ENCODE measurements at places on chromosomes 16 and 17.

DNA sequence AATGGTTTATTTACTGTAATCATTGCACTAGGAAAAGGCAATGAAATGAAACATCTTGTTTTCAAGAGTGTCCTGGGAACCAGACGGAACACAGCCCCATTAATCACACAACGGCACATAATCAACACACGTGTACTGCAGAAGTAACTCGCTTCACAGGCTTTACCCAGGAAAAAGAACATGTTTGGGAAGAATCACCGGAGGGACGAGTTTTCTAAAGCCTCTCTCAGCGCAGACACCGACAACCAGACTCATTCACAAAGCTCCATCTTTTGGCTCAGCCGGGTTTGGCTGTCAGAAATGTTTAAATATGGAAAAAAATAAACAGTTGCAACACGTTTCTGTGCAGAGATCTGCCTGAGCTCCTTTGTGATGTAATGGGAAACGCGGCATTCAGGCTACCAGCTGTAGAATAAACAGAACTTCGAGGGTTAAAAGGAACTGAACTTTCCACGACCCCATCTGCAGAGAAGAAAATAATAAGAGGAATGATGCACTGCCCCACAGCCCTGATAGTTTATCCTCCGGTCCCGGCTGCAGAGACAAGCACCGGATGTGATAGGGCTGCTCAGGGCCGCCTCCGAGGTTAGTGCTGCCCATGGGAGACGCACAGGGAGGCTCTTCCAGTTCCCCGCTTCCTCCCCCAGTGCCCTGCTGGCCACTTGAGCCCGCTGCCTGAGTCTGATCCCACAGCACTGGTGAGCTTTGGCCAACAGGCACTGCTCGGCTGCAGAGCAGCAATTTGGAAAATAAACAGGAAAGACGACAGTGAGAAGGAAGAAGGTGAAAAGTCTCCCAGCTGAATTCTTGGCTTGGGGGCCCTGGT, 119.8 kb downstream of the HIC1 start:
- peak; percentile 81 for DNase-seq

DNA sequence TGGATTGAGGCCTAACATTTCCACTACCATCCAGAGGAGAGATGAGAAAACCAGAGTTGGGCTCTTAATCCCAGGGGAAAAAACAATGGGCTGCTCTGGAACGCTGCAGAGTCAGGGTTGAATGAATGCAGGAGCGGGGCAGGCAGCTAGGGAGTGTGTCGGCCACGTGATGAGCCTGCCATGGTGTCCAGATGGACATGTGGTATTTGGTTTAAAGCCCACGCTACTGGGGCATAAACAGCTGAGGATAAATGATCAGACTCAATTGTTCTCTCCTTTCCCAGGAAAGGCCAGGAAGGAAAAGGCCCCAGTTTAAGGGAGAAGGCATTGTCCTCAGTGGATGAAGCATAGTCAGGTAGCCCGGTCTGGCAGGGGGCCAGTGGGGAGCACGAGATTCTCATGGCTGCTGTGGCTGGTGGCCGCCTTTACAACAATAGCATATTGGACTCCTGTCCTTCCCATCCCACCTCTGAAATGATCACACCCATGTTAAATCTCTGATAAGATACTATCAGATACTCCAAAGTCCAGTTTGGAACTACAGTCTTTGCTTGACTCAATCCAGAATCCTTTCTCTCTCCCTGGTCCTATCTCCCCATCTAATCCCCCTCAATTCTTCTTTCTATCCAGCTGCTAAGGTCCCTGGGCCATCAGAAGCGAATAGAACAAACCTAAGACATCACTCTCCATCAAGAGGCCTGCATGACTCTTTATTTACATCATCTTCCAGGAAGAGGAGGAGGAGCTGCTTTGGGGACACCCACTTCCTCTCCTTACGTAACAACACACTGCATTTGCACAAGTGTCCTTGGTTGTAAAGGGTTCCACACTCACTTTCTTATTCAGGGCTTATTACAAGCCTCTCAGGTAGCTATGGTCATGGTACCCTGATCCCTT, 20.4 kb downstream of the CA4 start:
- peak; percentile 74 for DNase-seq

DNA sequence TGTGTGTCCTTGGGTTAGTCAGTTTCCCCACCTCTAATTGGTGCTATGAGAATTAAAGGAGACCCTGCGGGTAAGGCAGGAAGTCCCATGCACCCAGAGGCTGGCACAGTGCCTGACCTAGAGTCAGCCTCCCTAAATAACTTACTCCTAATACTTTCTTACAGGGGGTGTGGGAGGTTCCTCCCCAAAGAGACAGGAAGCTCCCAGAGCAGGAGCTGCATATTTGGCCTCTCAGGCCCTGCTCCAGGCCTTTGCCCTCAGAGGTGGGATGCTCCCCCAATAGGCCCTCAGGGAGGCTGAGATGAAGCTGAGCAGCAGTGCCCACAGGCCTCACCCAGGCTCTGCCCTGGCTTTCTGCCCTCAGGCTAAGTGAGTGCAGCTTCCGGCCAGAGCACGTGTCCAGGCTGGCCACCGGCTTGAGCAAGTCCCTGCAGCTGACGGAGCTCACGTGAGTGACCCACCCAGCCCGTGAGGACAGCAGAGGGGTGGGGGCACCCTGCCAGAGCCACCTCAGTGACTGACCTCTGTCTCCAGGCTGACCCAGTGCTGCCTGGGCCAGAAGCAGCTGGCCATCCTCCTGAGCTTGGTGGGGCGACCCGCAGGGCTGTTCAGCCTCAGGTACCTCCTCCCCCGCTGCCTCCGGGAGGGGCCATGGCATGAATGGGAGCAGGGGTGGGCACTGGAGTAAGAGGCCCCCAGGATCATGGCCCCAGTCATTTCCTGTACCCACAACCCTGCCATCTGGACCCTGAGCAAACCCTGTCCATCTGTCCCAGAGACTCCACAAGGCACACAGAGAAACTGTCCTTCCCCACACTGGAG, 31.1 kb upstream of the CPNE2 start:
- peak; percentile 73 for DNase-seq

DNA sequence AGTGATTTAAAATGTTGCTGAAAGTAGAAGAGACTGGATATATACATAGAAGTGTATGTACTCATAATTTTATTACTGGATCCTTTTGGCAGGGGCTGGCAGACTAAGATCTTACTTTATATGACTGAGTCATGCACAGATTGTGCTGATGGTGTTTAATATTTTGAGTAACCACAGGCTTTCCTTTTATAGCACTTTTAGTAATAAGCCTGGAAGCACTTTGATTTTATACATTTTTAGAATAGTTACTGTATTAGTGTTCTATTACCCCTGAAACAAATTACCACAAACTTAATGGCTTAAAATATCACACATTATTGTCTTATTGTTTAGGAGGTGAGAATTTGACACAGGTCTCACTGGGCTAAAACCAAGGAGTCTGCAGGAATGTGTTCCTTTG, 113.4 kb upstream of the CDH8 start:
- no peak for DNase-seq

- DNase-seq = no peak
Measured at GRCh38 chr16:64295466-64295865, 826.4 kb downstream of the CDH11 start.

DNA sequence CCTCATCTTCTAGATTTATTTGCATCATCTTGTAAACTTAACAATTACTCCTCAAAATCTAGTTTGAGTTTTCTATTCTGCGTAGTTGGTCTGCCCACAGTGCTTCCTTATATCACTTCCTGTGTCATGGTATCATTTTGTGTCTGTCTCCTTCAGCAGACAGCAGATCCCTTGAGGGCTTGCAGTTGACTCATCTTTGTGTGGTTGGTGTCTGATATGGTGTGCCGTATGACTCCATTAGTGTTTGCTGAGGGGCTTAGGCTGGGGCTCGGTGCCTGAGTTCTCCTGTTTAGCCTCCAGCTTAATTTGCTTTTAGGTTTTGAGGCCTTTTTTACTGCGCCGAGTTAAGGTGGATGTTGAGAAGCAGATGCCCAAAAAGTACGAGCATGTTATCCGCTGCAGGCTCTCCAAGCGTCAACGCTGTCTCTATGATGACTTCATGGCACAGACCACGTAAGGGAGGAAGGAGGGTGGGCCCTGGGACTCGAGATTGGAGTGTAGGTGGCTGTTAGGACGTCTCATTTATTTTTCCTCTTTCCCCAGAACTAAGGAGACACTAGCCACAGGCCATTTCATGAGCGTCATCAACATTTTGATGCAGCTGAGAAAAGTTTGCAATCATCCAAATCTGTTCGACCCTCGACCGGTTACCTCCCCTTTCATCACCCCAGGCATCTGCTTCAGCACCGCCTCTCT, 16.9 kb downstream of the SRCAP start:
- no peak for DNase-seq

DNA sequence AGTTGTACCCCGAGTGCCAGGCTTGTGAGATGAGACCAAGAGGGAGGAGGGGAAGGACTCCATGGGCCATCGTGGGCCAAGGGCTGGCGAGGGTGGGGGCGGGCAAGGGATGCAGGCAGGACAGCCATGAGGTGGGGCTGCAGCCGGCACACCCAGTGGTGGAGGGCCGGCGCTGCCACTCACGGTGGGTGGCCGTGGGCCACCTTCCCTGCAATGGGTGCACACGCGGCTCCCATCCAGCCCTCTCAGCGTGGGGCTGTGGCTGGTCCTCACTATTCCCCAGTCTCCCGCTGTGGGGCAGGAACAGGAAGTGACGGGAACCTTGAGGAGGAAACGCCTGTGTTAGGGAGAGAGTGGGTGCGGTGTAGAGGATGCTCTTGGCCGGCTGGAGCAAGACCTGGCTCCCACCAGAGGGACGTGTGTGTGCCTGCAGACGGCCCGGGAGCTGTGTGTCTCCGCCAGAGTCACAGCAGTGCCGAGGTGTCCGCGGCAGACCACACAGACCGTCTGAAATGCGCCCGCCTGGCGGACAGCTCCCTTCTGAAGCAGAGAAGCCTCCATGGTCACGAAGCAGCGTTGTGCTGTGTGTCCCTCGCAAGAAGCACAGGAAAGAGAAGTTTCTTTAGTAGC, 23.6 kb downstream of the CIBAR2 start:
- DNase-seq = no peak

- DNase-seq = no peak
Measured at GRCh38 chr17:79023180-79023705, 726 bp upstream of the C1QTNF1 start.

DNA sequence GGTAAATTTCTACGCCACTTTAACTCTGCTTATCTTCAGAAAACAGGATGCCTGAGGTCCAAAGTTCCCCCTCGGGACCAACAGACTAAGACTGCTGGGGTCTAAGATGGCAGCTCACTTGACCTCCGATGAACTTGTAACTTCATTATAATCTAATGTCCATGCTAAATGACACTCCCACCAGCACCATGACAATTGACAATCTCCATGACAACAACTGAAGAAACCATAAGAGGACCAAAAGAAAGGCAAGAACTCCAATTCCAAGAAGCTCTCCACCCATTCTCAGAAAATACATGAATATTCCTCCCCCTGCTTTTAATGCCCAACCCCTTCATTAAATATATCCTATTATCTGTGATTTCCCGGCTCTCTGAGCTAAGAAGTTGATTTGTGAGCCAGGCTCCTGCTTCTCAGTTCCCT, 7.5 kb downstream of the CCL4 start:
- DNase-seq = no peak

Measured in heart right ventricle (tissue), 16 donors.